Caco-2 (cell line): ENCODE measurements at places on chromosomes 12 and 14. TPM values are rescaled to one million over a fixed set of nuclear protein-coding genes. Genes with fewer than 3 reads are reported as not detected.

Gene SMIM41
- not detected in 2 replicates for total RNA-seq

Gene RDH12
- 0.28 TPM in 1 of 2 replicates, not detected in the other for total RNA-seq

Gene PTPRB
- 0.42 and 0.73 TPM in 2 replicates for total RNA-seq

Gene TPPP2
- total RNA-seq = not detected in 2 replicates

DNA sequence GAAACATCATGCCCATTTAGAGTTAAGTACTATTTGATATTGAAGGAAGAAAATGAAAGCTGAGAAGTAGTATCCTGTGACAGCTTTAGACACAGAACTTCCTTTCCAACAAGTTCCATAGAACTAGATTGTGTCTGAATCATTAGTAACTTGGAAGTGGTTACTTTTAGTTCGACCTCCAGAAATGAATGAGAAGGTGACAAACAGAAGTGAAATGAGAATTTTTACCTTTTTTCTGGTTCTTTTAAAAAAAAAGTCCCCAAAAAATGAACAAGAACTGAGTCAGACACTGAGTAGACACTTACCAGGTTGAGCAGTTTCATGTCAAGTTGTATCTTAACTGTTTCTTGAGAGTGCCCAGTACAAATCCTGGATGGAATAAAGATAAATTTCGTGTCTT is 3.0 kb downstream of the ATP6V0A2 start:
- DNase-seq = no peak

GRCh38 chr12:107984973-107985372 is 144.1 kb upstream of the WSCD2 start:
- no peak for DNase-seq

DNA sequence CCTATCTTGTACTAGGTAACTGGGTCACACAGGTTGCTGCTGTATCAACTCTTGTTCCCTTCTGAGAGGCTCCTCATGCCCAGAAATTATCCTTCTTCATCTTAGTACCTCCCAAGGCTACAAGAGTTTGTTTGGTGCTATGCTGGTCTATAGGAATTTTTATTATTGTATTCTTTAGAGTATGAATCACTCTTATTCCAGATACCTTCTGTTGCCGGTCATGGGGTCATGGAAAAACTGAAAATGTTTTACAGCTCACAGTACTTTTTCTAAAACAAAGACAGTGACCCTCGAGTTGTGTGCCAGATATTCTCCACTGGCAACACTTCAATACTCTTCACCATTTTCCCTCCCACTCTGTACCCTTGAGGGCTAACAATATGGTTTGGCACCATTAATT is 1598.0 kb upstream of the TMEM132C start:
- no peak for DNase-seq

- peak; percentile 26 for DNase-seq
These were observed 124.4 kb downstream of the KIF26A start for GRCh38 chr14:104262515-104263514.

GRCh38 chr12:116431677-116432300 is 127.4 kb upstream of the MAP1LC3B2 start:
- DNase-seq = peak; percentile 39

- no peak for DNase-seq
These were observed 553 bp downstream of the CLEC14A start for GRCh38 chr14:38255408-38255672.

DNA sequence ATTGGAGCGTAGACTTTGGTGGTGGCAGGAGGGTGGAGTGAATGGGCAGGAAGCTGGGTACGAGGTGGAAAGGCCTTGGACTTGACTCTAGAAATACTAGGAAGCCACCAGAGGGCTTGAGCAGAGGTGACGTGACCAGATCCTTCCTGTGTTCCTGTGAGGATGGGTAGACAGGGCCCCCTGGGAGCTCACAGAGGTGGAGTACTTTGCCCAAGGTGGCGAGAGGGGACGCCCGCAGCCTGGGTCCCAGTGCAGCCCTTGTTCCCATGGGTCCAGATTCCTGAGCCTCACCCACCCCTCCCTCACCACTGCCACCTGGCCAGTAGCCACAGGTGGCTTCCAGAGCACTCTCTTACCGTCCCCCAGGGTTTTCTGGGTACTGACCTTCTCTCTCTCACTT is 89.8 kb downstream of the KIF26A start:
- no peak for DNase-seq

DNA sequence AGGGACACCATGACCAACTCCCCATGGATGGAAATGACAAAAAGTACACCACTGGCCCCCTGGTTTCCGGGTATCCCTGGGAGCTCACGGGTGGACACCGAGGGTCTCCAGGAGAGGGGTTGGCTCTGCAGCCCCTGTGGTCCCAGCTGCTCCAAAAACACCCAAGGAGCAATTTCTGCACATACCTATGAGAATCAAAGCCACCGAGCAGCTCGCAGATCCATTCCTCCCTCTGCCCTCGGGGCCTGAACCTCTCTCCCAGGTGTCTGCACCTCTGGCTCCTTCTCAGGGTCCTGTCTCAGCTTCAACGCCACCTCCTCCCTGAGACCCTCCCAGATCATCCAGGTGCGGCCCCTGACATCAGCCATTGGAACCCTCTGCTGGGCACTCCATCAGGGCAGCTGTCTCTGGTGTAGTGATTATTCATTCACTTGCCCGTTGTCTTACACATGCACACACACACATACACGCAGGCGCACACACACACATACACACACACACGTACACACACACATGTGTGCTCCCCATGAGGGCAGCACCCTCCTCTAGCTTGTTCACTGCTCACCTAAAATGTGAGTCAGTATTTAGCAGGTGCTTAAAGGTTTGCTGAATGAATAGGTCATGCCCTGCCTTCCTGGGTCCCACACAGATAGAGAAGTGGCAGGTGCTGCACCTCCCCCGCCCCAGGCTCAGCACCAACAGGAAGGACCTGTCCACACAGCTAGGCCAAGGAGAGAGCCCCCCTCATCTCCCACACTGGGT is 5.9 kb downstream of the RIMBP2 start:
- DNase-seq = no peak

GRCh38 chr14:78316786-78317185 is 146.6 kb downstream of the NRXN3 start:
- no peak for DNase-seq

DNA sequence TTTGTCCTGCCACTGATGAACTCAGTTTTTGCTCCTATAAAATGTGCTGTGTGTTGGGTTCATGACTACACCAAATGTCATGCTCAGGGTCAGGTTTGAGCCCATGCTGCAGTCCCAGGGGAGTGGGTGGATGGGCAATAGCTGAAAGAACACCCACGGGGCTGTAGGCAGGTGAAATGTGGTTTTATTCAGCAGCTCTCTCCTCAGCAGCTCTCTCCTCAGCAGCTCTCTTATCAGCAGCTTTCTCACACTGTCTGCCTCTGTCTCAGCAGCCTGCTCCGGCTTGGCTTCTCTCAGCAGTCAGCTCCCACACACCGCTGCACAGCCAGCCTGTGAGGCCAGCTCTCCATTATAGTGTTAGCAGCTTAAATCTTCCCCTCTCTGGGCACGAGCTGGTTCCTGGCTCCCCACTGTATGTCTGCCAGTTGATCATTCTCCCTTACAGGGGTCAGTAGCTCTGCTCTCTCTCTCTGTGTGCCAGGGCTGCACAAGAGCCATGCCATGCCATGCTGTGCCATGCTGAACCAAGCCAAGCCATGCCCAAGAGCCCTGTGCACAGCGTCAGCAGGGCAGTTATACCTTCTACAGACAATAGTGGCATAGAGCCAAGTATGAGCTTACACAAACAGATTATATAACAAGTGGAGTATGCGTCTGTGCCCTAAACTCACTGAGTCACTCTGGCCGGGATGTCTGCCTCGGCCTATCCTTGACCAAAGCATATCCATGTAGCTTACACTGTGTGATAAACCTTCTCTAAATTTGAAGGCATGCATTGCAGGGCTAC is 303.3 kb upstream of the TMPO start:
- no peak for DNase-seq

GRCh38 chr14:35046751-35047536 is 872 bp downstream of the FAM177A1 start:
- DNase-seq = no peak

DNA sequence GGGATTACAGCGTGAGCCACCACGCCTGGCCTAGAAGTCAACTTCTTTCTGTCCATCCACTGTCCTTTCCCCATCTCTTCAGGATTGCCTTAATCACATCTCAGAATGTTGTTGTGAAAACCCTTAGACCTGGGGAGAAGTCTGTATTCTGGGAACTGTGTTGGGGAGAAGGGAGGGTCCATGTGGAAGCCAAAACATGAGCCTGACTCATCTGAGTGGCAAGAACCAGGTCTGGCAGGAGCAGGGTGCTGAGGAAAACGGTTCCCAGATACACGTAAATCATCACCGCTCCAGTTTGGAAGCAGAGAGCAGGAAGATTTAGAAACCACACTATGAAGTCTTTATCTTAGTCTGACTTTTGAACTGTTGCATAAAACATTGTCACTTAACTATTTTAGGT is 245.6 kb upstream of the RGS6 start:
- no peak for DNase-seq

DNA sequence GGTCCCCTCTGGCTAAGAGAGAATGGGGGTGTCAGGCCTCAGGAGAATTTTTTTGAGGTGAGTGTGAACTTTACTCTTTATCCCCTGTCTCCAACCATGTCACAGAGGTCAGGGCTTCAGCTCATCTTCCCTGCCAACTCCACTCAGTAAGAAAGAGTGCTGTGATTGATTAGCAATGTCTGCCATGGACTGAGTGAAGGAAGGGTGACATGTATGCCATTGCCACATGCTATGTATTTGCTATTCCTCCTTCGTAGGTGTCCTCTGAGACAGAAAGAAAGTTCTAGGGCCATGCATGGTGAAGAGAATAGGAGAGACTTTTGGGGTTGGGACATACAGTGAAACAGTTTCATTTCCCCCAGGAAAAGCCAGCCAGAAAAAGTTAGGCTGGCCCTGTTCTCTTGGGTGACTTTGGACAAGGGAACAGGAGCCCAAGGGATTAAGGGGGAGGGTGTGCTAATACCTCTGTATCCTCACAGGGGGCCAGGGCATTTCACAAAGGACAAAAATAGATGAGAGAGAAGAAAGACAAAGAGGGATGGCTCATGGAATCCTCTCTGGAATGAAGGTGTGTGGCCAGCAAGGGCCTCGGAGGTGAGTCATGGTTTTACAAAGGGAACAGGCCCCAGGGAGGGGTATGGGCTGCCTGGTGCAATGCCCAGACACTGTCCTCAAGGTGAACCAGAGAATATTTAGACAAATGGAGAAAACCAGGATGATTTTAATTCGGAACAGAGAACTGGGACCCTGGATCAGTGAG is 13.9 kb upstream of the MYL2 start:
- peak; percentile 71 for DNase-seq

- no peak for DNase-seq
These were observed 21.9 kb upstream of the MAP3K9 start for GRCh38 chr14:70830998-70831781.

DNA sequence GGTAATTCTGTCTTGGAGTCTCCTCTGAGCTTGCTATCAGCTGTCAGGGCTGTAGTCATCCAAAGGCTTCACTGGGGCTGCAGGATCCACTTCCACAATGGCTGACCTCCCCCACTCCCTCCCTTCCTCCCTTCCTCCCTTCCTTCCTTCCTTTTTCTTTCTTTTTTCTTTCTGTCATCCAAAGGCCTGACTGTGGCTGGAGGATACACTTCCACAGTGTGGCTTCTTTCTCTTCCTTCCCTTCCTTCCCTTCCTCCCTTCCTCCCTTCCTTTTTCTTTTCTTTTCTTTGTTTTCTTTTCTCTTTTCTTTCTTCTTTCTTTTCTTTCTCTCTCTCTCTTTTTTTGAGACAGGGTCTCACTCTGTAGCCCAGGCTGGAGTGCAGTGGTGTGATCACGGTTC is 30.6 kb downstream of the ARF6 start:
- no peak for DNase-seq

- DNase-seq = no peak
These were observed 636 bp downstream of the DUSP6 start for GRCh38 chr12:89351489-89352241.

DNA sequence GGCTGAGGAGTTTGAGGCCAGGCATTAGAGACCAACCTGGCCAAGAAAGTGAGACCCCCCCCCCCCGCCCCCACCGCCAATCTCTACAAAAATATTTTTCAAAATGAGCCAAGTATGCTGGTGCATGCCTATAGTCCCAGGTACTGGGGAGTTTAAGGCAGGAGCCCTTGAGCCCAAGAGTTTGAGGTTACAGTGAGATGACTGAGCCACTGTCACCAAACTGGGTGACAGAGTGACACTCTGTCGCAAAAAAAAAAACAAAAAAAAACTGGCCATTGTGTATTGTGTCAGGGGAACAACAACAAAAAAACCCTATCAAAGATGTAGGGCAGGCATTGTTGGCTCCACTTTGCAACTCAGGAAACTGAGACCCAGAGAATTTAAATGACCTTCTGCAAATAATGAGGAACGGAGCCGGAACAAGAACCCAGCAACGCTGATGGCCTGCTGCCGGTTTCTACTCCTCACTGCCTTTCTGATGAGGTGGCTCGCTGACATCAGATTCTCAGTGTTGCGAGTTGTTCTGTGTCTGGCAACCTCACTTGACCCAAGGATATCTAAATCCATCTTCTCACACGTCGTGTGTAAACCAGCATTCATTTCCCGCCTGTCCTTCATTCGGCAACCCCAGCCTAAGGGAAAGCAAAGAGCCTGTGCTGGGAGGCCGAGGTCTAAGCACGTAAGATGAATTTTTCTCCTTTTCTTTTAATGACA is 195.2 kb upstream of the CRY1 start:
- DNase-seq = no peak

- no peak for DNase-seq
These were observed 11.8 kb upstream of the HHIPL1 start for GRCh38 chr14:99633141-99633540.

DNA sequence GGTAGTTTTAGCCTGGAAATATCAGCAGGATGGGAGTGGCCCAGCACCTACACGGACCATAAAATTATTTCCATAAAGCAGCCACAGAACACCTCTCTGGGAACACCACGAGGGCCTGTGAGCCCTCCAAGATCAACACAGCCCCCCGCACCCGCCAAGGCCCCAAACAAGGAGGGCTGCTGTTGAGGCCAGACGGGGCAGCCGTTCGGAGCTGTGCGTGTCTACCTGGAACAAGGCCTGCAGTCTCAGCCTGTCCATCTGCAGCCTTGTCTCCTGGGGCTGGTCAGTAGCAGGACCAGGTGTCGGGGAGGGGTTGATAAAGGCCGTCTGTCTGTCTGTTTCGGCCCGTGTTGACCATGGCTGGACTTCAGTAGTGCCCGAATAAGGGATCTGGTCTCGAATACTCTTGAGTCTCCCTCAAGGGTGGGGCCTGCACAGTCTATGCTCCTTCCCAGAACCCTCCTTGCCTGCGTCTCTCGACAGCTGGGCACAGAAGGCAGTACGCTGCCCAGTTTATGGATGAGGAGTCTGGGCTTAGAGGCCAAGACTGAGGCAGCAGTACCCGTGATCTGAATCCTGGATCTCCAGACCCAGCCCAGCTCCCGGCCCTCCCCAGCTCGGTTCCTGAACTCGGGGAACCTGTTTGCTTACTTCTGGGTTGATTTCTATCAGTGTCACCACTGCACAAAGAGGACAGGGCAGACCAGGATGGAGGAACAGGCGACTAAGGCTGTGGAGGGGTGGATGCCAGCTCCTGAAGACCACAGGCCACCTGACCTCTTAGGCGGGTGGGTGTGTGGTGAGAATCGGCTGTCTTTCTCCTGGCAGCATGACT is 23.1 kb upstream of the DLK1 start:
- no peak for DNase-seq

- no peak for DNase-seq
These were observed 905.4 kb downstream of the SLC16A7 start for GRCh38 chr12:60501124-60501729.

- no peak for DNase-seq
These were observed 17.1 kb downstream of the SMCO2 start for GRCh38 chr12:27463511-27464219.

GRCh38 chr14:101066826-101067510 is 163.4 kb upstream of the RTL1 start:
- DNase-seq = no peak
